DND-41 (cell line): ENCODE measurements at places on chromosomes 12 and 14.
A peak's percentile ranks its signal among the peaks of the same experiment; 100 is the strongest.

DNA sequence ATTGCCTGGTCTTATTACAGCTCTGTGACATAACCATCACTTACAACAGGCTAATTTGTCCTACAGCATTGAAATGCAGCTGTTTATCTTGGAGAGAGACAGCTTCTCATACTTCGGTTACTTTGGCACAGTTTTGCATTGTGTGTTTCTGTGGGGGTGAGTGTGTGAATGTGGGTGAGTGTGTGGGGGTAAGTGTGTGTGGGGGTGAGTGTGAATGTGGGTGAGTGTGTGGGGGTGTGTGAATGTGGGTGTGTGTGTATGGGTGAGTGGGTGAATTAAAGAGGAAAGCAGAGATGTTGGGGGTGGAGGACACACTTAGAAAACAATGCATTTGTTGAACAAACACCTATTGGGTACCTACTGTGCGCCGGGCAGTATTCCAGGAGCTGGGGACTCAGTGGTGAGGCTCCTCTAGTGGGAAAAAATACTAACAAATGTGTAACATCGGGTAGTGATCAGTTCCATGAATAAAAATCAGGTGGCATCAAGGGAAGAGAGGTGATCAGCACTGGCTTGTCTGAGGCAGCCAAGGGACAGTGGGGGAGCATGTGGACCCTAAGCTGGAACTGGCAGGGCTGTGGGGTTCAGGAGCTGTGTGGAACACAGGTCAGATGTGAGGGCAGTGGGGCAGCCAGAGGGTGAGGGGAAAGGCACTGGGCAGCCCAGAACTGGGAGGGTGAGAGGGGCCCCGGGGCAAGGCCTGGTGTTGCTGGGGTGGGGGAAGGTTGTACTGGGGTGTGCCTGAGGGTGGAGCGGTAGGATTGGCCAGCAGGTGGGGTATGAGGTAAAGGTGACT is 44.1 kb upstream of the AMN start:
- H3K27me3 ChIP-seq: no peaks in the 10 kb centered on the region
- no peak overlapping the region for H3K27ac ChIP-seq
- no peak for DNase-seq
- no peak overlapping the region for H3K4me3 ChIP-seq

DNA sequence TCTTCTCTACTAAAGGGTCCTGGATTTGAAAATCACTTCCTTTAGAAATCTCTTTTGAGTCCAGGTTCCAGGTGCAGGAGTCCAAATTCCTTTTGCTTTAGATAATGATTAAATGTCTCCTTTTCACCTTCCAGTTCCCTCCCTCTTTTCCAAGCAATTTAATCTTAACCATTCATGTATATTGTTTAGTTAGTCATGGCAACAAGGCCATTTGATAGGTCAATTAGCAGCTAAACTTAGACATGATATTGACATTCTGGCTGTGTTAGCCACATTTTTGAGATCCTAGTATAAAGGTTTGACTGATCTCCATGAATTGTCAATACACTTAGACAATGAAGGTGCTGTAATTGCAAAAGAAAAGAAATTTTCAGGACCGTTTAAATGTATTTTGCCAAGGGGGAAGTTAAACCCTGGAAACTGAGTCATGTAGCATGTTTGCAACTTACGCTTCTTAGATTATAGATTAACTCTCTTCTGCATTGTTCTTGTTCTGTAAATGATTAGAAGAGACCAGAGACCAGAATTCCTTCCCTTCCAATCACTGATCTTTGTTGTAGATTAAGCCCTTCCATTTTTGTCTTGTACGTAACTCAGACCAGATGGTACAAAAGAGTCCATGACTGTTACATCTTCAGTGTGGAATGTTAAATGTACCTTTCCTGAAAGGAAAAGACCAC is 12.4 kb upstream of the C12orf75 start:
- H3K4me3 ChIP-seq: no peak overlapping the region
- no peaks in the 10 kb centered on the region for H3K4me1 ChIP-seq
- no peaks in the 10 kb centered on the region for H3K36me3 ChIP-seq
- no peak for DNase-seq
- no peak overlapping the region for H3K27ac ChIP-seq

DNA sequence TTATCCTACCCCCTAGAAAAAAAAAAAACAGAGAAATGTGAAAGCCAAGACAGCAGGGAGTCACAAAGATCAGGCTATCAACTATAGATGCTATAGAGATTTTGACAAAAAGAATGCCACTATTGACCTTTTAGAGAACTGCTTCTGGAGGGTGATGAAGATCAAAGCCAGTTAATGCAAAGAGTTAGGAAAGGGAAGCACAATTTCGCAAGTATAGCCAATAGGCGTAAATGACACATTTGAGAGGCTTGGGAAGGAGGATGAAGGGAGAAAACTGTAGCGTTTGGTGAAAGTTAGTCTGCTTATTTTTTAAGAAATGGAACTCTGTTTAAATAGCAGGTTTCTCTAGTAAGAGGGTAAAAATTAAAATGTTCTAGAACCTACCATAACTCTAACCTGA is 190.7 kb downstream of the DUSP6 start:
- DNase-seq: no peak
- H3K4me3 ChIP-seq: no peak overlapping the region
- no peak overlapping the region for H3K27ac ChIP-seq
- H3K4me1 ChIP-seq: peaks cover 56% of the 10 kb centered on the region
- H3K27me3 ChIP-seq: no peaks in the 10 kb centered on the region

GRCh38 chr12:68612697-68613096 is 2.0 kb downstream of the RAP1B start:
- peak overlapping the region; percentile 86 for H3K4me3 ChIP-seq
- no peak for DNase-seq
- peaks cover 41% of the 10 kb centered on the region for H3K4me1 ChIP-seq
- H3K27ac ChIP-seq: no peak overlapping the region; the same call in 1 of the 2 replicates
- no peaks in the 10 kb centered on the region for H3K27me3 ChIP-seq

DNA sequence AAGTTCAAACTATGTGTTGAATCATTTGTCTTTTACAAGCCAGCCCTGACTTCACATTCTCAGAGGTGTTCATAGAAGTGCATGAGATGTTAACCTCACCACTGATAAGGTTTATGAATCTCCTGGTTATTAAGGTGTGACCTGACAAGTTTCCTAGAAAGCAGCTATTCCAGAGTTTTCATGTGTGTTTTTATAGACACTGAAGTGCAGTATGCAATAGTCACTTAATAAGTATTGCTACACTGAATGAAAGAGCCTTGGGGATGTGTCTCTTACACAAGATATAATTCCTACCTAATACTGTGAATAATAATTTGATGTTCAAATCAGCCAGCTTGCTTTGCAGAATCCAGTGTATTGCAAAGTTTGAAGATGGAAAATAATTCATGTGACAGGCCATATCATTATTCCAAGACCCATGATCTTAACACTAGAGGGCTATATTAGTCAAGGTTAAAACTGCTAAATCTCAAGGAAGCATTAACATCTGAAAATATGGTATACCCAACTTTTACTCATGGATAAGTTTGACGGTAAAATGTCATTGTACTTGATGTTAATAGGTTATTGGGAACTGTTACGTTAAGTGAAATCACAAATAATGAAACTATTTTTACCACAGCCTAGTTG is 13.0 kb downstream of the SLC25A3 start:
- H3K36me3 ChIP-seq: peaks cover 25% of the 10 kb centered on the region
- no peaks in the 10 kb centered on the region for H3K4me1 ChIP-seq
- H3K27me3 ChIP-seq: no peaks in the 10 kb centered on the region
- H3K27ac ChIP-seq: no peak overlapping the region
- H3K4me3 ChIP-seq: no peak overlapping the region

GRCh38 chr12:93387780-93388179 is 10.1 kb downstream of the NUDT4 start:
- peaks cover 24% of the 10 kb centered on the region for H3K36me3 ChIP-seq
- no peak overlapping the region for H3K4me3 ChIP-seq
- no peak for DNase-seq
- no peaks in the 10 kb centered on the region for H3K27me3 ChIP-seq
- H3K27ac ChIP-seq: no peak overlapping the region
- H3K4me1 ChIP-seq: no peaks in the 10 kb centered on the region

DNA sequence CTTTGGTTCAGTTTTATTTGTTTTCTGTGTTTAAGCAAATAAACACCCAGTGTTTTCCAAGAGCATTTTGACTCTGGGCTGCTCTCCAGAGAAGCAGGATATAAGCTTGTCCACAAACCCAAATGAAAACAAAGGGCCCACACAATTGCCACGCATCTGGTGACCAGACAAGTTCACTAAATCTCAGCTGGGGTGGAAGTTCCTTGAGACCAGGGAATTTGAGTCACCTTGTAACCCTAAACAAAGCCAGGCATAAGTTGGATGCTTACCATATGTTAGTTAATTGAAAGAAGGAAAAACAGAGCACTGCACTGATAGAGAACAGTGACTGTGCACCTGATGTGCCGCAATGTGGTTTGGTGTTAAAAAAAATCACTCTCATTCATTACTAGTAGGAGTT is 1.6 kb upstream of the TXNRD1 start:
- H3K4me1 ChIP-seq: no peaks in the 10 kb centered on the region
- H3K27ac ChIP-seq: no peak overlapping the region
- no peak for DNase-seq

- no peaks in the 10 kb centered on the region for H3K27me3 ChIP-seq
- no peaks in the 10 kb centered on the region for H3K36me3 ChIP-seq
- H3K4me1 ChIP-seq: peaks cover 14% of the 10 kb centered on the region
- H3K4me3 ChIP-seq: no peak overlapping the region
- no peak overlapping the region for H3K27ac ChIP-seq
Measured at GRCh38 chr14:94145902-94146527, 16.6 kb upstream of the IFI27L2 start.

DNA sequence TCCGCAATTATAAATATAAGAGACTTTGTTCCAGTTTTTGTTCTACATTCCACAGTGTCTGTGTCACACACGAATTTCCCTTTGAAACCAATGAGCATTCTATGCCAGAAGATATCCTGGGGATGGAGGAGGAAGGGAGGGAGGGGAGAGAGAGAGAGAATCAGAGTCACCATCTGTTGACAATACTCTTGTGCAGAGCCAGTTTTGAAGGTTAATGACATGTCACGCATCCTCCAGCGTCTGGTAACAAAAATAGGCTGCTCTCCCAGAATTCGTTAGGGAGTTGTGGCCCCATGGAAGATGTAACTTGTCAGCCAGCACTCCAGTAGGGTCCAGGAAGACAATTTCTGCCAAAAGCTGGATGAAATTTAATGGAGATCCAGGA is 213.5 kb upstream of the KRR1 start:
- peaks cover 34% of the 10 kb centered on the region for H3K4me1 ChIP-seq
- DNase-seq: no peak
- H3K27me3 ChIP-seq: no peaks in the 10 kb centered on the region
- H3K4me3 ChIP-seq: no peak overlapping the region
- no peak overlapping the region for H3K27ac ChIP-seq
- H3K36me3 ChIP-seq: no peaks in the 10 kb centered on the region

- H3K27me3 ChIP-seq: peaks cover 3% of the 10 kb centered on the region
- H3K27ac ChIP-seq: no peak overlapping the region
- H3K36me3 ChIP-seq: no peaks in the 10 kb centered on the region
- DNase-seq: no peak
Measured at GRCh38 chr12:105935106-105935505, 203.6 kb downstream of the NUAK1 start.

- H3K27me3 ChIP-seq: no peaks in the 10 kb centered on the region
- no peak for DNase-seq
- H3K4me1 ChIP-seq: no peaks in the 10 kb centered on the region
Measured at GRCh38 chr12:51200806-51201205, 17.1 kb downstream of the POU6F1 start.

DNA sequence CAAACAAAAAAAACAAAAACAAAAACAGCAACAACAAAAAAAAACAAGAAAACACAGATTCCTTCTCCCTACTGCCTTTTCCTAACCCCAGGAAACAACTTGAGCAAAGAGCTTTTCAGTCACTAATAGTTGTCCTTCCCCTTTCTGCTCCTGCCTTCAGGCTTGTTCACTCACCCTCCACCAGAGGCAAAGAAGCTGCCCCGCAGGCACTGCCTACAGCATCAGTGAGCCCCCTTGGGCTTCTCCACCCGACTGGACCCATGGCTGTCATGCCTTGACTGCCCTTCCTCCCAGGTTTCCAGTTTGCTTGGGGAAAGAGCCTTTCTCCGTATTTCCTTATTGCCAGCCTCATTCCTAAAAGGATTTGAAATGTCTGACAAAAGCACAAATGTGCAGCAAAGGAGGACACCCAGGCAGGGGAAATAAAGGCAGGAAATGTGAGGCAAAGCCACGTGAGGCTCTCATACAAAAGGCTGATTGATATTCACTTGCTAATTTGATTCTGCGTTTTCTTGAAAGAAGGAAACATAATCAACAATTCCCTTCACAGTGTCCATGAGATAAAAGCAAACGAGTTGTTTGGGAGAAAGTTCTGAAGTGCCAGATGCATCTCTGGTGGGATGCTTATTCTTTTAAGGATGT is 85.7 kb downstream of the GPATCH2L start:
- no peak overlapping the region for H3K27ac ChIP-seq
- DNase-seq: no peak
- H3K4me3 ChIP-seq: no peak overlapping the region
- H3K4me1 ChIP-seq: no peaks in the 10 kb centered on the region

DNA sequence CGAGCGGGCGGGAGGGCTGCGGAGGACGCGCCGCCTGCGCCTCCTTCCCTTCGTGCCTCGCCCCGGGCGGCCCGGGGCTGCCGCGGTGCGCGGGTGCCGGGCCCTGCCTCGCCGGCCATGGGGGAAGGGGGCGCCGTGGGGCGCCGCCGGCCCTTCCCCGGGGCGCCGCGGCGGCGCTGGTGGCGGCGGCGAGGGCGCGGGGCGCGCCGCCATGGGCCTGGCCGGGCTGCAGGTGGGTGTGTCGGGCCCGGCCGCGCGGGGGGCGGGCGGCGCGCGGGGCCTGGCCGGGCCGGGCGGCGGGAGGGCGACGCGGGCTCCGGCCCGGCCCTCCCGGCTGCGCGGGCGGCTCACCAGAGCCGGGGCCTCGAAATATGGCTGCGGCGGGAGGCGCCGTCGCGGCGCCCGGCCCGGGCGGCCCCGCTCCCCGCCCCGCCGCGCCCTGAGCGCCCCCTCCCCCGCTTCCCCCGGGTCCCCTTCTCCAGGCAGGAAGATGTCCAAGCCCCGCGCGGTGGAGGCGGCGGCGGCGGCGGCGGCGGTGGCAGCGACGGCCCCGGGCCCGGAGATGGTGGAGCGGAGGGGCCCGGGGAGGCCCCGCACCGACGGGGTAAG is 5.1 kb downstream of the KMT5A start:
- H3K36me3 ChIP-seq: peaks cover 42% of the 10 kb centered on the region
- DNase-seq: no peak
- H3K4me1 ChIP-seq: peaks cover 66% of the 10 kb centered on the region
- H3K4me3 ChIP-seq: peak overlapping the region; percentile 78
- H3K27me3 ChIP-seq: no peaks in the 10 kb centered on the region

DNA sequence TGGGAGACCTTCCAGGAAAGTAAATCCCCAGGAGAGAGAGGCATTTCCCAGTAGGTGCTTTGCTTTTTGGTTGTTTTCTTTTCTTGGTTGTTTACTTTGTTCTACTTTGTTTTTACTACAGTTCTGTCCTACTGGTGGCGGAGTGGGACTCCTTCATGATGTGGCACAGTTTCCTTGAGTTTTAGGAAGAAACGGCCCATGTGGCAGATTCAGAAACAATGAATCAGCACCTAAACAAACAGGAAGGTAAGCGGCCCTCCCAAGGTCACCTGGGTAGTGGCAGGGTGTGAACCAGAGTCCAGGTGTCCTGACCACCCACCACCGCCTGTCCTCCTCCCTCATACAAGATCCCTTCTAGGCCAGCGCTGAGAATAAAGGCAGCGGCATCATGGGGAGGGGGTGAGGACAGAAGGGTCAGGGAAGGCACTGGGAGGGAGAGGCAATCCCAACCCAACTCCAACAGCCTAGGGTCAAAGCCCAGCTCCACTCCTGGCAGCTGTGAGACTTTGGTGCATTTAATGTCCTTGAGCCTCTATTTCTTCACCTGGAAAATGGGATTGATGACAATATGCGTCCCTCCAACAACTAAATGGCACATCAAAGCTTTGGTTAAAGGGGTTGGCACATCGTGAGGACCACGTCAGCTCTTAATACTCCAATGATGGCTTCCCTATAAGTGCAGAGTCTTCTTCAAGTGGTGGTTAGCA is 111.5 kb upstream of the BCL2L14 start:
- peak overlapping the region; percentile 35 for H3K27ac ChIP-seq
- no peak for DNase-seq
- peaks cover 23% of the 10 kb centered on the region for H3K4me1 ChIP-seq
- no peak overlapping the region for H3K4me3 ChIP-seq
